ENCODE measurements at places on chromosomes 7 and 10.
A peak's percentile ranks its signal among the peaks of the same experiment; 100 is the strongest.

- no peak for DNase-seq
Measured at GRCh38 chr10:102799691-102800471, 37.3 kb downstream of the CYP17A1 start.

- DNase-seq: no peak
Measured at GRCh38 chr10:114478281-114478680, 74.0 kb upstream of the AFAP1L2 start.

DNA sequence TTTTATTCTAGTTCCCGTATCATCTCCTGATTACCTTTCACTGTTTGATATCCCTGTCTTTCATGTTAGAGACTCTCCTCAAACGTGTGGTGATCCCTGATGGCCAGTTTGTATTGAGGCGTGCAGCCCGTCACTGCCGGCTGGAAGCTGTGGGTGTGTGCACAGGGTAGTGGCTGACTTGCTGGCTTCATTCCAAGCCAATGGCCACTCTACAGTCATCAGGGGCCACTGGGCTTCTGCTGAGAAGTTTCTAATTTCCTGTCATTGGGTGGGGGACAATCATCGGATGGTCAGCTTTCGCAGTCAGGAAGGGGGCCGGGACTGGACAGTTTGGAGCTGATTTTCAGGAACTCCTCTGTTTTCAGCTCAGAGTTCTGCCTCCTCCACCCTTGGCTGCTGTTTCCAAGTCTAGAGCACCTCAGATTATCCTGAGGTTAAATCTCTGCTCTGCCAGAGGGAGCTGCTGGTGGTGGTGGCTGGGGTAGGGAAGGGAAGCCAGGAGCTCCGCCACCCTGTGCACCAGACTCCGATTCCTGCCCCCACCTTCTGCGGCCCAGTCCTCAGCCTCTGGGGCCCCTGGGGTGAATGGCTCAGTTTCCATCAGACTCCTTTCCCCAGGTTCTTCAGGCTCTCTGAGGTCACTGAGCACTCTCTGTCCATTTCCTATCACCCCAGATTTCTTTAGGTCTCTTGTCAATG lies 34.9 kb downstream of the BAIAP2L1 start:
- no peak for DNase-seq

DNA sequence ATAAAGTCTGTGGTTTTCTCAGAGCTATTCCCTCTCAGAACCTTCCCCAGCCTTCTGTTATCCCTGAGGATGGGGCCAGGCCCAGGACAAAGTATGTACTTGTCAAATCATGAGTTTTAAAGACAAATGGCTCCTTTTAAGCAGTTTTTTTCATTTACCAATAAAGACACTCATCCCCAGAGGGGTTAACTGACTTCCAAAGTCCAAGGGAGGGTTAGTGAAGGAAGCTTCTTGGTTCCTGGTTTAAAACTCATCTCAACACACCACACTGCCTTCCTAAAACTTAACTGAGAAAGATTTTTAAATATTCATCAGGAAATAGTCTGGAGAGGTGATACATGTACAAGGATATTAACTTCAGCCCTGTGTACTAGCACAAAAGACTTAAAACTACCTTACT lies 15.9 kb downstream of the NMT2 start:
- DNase-seq: no peak

- no peak for DNase-seq
Measured at GRCh38 chr7:151869109-151869428, 7.8 kb downstream of the PRKAG2 start.

GRCh38 chr10:2933924-2934323 lies 133.4 kb upstream of the PFKP start:
- DNase-seq: no peak

DNA sequence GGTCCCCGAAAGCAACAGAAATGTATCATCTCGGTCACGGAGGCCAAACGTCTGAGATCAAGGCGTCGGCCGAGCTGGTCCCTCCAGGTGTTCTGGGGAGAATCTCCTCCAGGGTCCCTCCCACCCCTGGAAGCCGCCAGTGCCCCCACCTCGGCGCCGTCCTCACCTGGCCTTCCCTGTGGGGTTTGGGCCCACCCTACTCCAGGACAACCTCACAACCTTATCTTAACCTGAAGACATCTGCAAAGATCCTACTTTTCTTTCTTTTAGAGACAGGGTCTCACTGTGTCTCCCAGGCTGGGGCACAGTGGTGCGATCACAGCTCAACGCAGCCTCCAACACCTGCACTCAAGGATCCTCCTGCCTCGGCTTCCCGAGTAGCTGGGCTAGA lies 33.4 kb downstream of the ADAP1 start:
- peak; percentile 4 for DNase-seq

DNA sequence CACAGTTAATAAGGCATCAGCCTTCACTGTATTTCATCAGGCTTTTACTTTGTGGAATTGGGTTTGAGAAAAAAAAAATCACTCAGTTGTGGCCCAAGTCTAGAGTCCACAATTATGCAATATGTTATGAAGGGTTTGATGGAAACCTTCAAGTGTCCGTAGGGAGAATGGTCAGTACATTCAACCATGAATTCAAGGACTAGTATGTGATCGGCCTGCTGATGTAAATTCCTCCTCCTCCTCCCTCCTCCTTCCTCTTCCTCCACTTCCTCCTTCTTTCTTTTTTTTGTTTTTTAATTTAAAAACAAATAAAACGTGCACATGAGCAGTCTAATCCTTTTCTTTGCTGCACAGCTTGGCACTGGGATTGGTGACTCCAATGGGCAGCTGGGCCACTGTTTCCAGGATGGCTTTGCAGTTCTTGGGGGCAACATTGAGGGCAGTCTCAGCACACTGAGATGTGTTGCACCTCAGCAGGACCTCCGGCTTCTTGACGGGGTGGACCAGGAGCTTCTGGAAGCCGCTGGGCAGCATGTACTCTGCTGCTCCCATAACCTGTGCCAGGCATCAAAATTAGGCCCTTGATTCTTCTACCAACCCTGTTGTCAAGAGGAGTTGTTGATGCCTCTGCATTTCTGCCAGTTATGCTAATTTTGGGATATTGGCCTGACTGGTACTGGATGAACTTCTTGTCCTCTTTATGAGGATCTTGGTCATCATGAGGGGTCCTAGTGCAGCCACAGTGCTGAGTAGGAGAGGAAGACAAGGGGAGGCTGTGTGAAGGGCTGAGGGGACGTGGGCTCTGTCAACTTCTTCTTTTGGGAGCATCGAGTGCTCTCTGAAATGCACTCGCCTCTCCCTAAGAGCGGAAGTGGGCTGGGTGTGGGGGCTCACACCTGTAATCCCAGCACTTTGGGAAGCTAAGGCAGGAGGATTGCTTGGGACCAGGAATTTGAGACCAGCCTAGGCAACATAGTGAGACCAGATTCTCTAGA lies 9.3 kb upstream of the IL2RA start:
- no peak for DNase-seq

- no peak for DNase-seq
Measured at GRCh38 chr7:133135451-133135850, 53.6 kb upstream of the CHCHD3 start.

- no peak for DNase-seq
Measured at GRCh38 chr10:43264344-43264964, 2.4 kb downstream of the RASGEF1A start.

DNA sequence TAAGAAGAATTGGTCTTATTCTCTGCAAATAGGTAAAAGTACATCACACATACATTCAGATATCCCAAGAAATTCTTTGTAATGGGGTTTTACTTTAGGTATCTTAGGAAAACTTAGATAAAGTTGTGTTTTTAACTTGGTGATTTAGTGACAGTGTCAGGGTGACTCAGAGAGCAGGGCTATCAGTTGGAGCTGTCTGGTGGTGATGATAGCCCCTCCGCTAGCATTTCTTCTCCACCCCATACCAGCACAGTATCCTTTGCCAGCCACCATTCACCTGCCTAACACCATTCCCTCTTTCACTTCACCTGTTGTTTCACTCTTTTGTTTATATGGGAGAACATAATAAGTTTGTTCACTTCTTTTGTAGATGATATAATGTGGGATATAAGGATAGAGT lies 30.4 kb downstream of the VPS50 start:
- no peak for DNase-seq

DNA sequence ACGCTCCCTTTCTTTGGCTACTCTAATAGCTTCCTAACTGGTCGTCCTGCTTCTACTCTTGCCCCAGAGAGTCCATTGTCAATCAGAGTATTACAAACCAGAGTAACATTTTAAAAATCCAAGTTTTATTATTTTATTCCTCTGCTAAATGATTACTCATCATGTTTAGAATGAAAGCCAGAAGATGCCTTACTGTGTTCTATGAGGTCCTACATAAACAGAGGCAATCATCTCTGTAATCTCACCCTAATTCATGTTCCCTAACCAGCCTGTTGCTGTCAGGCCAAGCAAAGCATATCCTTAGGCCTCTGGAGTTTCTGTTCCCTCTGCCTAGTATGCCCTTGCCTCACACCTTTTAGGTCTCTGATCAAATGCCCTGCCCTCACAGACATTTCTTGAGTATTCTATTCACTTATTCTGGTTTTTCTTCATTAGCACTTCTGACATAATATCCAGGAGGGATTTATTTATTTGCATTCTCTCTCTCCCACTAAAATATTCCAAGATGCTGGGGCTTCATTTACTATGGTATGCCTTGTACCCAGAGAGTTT lies 497.5 kb downstream of the PHTF2 start:
- DNase-seq: no peak

GRCh38 chr7:128437426-128438332 lies 18.0 kb upstream of the HILPDA start:
- no peak for DNase-seq

GRCh38 chr10:96413151-96413787 lies 54.5 kb upstream of the OPALIN start:
- DNase-seq: no peak

DNA sequence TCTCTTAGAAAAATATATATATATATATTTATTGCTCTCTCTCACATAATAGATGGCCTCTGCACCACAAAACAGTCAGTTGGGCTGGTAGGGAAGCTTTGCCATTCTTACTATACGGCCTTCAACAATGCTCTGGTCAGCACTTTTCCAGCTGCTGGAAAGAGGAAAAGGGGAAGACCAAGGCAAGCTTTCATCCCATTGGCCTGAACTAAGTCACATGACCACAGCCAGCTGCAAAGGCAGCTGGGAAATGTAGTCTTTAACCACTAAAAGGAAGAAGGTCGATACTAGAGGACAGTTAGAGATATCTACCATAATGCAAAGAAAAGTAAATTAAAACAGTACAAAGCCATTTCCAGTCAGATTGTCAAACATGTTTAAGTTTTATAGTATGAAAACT lies 58.4 kb upstream of the MACROH2A2 start:
- no peak for DNase-seq

Data from T-helper 2 cell (primary cell).